ENCODE measurements at places on chromosomes 16 and 17.

DNA sequence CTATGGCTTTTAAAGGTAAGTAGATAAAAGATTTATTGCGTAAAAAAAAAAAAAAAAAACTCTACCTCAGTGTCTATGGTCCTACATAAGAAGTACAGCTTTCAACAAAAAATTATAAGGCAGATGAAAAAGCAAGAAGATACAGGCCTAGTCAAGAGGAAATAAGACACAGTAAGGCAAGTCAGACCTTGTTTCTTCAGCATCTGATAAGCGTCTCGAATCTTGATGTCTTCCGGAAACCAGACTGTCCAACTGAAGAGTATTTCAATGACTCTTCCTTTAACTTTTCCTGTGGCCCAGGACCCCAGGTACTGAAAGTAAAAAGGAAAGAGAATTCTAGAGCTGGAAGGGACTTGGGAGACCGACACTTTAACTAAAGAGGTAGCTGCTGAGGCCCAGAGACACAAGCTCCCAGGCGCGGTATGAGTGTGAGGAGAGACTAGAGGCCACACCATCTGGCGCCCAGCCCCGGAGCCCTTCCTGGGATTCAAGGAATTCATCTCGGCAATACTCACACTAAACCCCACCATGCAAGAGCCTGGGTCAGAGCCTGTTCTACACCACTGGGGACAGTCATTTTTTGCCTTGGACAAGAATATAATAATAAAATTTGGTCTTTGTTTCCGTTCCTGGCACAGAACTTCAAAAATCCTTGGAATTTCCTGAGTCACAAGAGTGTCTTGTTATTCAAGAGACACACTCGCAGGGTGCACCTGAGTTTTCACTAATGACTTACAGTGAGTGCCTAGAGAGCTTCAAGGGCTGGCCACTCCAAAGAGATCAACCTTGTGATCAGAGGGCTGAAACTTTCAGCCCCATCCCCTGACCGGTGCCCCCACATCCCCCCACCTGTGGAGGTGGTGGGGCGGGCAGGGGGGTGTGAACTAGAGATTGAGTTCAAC lies 18.6 kb downstream of the GGA2 start:
- H3K27me3 ChIP-seq: no peaks in the 10 kb centered on the region
- no peaks in the 10 kb centered on the region for H3K36me3 ChIP-seq
- no peak overlapping the region for H3K4me3 ChIP-seq
- no peak for DNase-seq
- H3K27ac ChIP-seq: no peak overlapping the region

DNA sequence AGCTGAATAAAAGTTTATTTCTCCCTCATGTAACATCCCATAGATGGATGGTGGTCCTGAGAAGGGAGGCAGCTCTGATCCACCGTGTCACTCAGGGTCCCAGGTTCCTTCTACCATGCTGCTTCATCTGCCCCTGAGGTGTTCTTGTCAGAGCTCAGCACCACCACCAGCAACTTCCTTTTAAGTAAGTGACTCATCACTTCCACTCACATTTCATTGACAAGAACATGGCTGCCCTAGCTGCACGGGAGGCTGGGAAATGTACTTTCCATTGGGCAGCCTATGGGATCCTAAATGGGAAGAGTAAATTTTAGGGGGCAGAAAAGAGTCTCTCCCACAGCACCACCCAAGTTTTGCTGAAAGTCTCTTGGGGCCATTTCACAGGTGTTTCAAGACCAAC lies 134.7 kb downstream of the USP31 start:
- no peaks in the 10 kb centered on the region for H3K36me3 ChIP-seq
- no peak for DNase-seq
- no peaks in the 10 kb centered on the region for H3K4me1 ChIP-seq
- peaks cover 23% of the 10 kb centered on the region for H3K27me3 ChIP-seq

DNA sequence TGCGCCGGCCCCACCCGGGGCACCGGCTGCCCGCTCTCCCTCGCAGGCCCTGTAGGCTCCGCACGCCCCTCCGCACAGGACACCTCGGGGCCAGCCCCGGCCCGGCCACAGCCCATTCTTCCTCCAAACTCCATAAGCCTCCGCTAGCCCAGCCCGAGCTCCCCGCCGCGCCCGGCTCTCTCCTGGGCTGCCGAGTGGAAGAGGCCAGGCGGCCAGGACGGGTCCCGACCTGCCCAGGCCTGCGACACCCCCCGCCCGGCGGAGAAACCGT lies 397 bp downstream of the NCOR1 start:
- H3K4me1 ChIP-seq: peaks cover 38% of the 10 kb centered on the region
- DNase-seq: no peak
- H3K27me3 ChIP-seq: no peaks in the 10 kb centered on the region
- no peak overlapping the region for H3K27ac ChIP-seq
- no peaks in the 10 kb centered on the region for H3K36me3 ChIP-seq
- peak overlapping the region; percentile 95 for H3K4me3 ChIP-seq

DNA sequence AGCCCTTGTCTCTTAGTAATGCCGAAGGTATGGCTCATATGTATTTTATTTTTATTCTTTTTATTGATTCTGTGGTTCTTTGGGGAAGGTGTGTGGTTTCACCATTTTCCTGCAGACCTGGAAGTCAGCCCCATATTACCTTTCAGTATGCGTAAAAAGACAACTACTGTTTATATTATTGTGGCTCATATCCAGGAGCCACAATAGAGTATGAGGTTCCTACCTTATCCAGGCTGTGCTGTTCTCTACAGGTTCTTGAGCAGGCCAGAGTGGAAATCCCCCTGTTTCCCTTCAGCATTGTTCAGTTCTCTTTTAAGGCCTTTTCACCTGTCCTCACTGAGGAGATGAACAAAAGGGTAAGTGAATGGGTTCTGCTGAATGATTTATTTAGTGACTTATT lies 33.2 kb downstream of the REXO5 start:
- no peak overlapping the region for H3K4me3 ChIP-seq
- DNase-seq: no peak
- H3K36me3 ChIP-seq: peaks cover 44% of the 10 kb centered on the region
- H3K4me1 ChIP-seq: no peaks in the 10 kb centered on the region
- H3K27ac ChIP-seq: no peak overlapping the region

- H3K27ac ChIP-seq: no peak overlapping the region
- H3K4me1 ChIP-seq: peaks cover 19% of the 10 kb centered on the region
- peak overlapping the region; percentile 85 for H3K4me3 ChIP-seq
- DNase-seq: no peak
- peaks cover 75% of the 10 kb centered on the region for H3K27me3 ChIP-seq
- H3K36me3 ChIP-seq: no peaks in the 10 kb centered on the region
These were observed 913 bp downstream of the SLC13A5 start for GRCh38 chr17:6712058-6712853.

GRCh38 chr17:80395402-80396151 lies 19.4 kb upstream of the ENDOV start:
- DNase-seq: no peak
- no peaks in the 10 kb centered on the region for H3K36me3 ChIP-seq
- no peak overlapping the region for H3K4me3 ChIP-seq
- H3K27ac ChIP-seq: peak overlapping the region; percentile 35
- no peaks in the 10 kb centered on the region for H3K4me1 ChIP-seq
- no peaks in the 10 kb centered on the region for H3K27me3 ChIP-seq

DNA sequence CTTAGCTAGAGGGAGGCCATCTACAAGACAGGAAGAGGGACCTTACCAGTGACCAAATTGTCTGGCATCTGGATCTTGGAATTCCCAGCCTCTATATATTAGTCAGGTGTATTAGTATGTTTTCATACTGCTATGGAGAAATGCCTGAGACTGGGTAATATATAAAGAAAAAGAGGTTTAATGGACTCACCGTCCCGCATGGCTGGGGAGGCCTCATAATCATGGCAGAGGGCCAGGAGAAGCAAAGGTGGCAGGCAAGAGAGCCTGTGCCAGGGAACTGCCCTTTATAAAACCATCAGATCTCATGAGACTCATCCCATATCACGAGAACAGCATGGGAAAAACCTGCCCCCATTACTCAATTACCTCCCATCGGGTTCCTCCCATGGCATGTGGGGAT lies 500.2 kb downstream of the SHISA9 start:
- DNase-seq: no peak
- no peak overlapping the region for H3K27ac ChIP-seq
- no peak overlapping the region for H3K4me3 ChIP-seq
- peaks cover 9% of the 10 kb centered on the region for H3K27me3 ChIP-seq
- no peaks in the 10 kb centered on the region for H3K4me1 ChIP-seq

DNA sequence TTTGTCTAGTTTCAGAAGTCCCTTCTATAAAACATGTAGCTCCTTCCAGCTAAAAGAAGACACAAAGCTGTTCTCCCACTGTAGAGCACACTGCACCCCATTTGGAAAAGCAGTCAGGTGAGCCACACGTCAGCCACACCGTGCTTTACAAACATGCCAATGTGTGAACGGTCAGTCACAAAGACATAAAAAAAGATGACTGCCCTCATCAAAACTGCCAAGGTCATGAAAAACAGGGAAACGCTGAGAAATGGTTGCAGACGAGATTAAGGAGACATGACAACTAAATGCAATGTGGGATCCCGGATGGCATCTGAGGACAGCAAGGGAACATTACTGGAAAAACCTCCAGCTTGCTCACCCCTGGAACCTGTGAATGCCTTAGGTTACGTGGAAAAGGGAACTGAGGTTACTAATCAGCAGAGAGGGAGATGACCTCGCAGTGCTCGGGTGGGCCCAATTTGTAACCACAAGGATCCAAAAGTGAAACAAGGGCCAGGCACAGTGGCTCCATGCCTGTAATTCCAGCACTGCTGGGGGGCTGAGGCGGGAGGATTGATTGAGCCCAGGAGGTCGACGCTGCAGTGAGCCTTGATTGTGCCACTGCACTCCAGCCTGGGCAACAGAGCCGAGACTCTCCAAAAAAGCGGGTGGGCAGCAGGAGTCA lies 8.1 kb downstream of the ANKRD11 start:
- H3K27ac ChIP-seq: no peak overlapping the region
- peaks cover 69% of the 10 kb centered on the region for H3K4me1 ChIP-seq
- no peaks in the 10 kb centered on the region for H3K27me3 ChIP-seq
- no peaks in the 10 kb centered on the region for H3K36me3 ChIP-seq
- DNase-seq: no peak

DNA sequence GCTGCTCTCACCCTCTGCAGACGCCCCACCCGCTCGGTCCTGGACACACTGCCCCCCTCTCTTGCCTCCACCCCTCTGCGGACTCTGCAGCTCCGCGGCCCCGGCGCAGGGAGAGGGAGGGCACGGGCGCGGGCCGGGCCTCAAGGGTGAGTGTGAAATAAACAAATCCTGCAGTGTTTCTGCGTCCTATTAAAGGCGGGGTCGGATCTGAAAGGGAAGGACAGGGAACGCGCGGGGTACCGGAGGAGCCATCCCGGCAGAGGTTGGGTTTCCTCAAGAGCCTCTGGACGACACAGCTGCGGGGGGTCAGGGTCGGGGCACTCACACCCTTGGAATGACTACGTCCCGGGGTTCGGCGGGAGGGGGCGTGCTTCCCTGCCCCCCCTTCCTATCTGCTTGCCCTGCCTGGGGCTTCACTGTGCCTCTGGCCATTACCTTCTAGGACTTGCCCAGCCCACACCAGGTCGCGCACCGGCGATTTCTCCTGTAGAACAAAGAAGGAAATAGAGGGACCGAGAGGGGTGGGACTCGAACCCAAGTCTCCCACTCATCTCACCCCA lies 466 bp upstream of the HSF4 start:
- peaks cover 9% of the 10 kb centered on the region for H3K4me1 ChIP-seq
- no peaks in the 10 kb centered on the region for H3K36me3 ChIP-seq
- no peak for DNase-seq
- H3K4me3 ChIP-seq: peak overlapping the region; percentile 54
- no peak overlapping the region for H3K27ac ChIP-seq
- H3K27me3 ChIP-seq: peaks cover 97% of the 10 kb centered on the region

DNA sequence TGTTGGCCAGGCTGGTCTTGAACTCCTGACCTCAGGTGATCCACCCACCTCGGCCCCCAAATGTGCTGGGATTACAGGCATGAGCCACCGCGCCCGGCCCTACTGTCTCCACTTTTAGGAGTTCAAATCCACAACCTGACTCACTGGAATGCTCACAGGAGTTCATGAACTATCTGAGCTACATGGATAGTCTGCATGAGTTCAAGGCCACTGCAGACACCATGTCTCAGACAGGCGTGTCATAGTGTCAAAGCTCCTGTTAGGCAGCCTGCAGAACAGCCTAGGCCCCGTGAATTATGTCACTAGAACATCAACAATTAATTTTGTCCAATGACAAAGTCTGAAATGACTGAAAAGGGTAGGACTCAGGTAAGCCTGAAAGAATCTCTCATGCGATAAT lies 38.3 kb upstream of the NDRG4 start:
- H3K4me3 ChIP-seq: peak overlapping the region; percentile 41
- no peaks in the 10 kb centered on the region for H3K36me3 ChIP-seq

GRCh38 chr17:6496116-6496481 lies 51.8 kb downstream of the PIMREG start:
- H3K27ac ChIP-seq: no peak overlapping the region
- no peaks in the 10 kb centered on the region for H3K36me3 ChIP-seq
- peaks cover 30% of the 10 kb centered on the region for H3K4me1 ChIP-seq

- DNase-seq: no peak
- H3K36me3 ChIP-seq: no peaks in the 10 kb centered on the region
- no peak overlapping the region for H3K4me3 ChIP-seq
- no peaks in the 10 kb centered on the region for H3K27me3 ChIP-seq
These were observed 2.0 kb downstream of the P2RX1 start for GRCh38 chr17:3914312-3914670.

DNA sequence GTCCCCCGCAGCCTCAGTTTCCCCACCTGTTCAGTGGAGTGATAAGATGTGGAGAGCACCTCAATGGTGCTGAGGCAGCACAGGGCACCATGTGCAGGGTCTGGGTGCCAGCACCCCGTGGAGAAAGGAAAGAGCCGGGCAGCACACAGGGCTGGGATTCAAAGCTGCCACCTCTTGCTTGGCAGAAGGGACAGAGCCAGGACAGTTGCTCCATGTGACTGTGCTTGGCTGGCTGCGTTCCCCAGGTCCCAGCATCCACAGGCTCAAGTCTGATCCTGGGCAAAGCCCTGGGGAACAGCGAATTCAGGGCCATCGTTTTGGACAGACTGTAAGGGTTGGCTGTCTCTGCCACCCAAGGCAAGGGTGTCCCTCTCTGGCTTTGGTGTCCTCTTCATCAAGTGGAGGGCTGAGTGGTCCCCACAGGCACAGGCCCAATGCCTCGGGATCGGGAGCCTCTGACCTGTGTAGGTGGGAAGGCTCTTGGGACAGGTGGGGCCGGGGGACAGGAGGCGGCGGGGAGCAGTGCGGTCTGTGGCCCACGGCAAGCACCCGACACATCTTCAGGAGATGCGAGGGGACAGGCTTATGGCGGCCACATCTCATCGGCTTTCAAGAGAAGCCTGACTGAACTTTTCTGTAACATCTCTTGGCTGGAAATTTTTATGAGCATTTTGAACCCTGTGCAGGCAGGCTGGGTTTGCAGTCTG lies 8.5 kb downstream of the ZNF469 start:
- H3K27ac ChIP-seq: peak overlapping the region; percentile 43
- peaks cover 8% of the 10 kb centered on the region for H3K27me3 ChIP-seq
- DNase-seq: no peak

- peaks cover 17% of the 10 kb centered on the region for H3K36me3 ChIP-seq
- no peak overlapping the region for H3K27ac ChIP-seq
- no peak overlapping the region for H3K4me3 ChIP-seq
- no peaks in the 10 kb centered on the region for H3K4me1 ChIP-seq
- no peaks in the 10 kb centered on the region for H3K27me3 ChIP-seq
These were observed 16.7 kb downstream of the IL34 start for GRCh38 chr16:70662991-70663523.

- H3K36me3 ChIP-seq: no peaks in the 10 kb centered on the region
- H3K27ac ChIP-seq: no peak overlapping the region
- H3K4me3 ChIP-seq: no peak overlapping the region
- peaks cover 4% of the 10 kb centered on the region for H3K4me1 ChIP-seq
These were observed 406.0 kb upstream of the MAF start for GRCh38 chr16:80006241-80007215.

Measured in neural crest cell (in vitro differentiated cells).